ENCODE measurements at places on chromosomes 4 and X.

- no peak for DNase-seq
These were observed 13.0 kb downstream of the RGN start for GRCh38 chrX:47091149-47091775.

DNA sequence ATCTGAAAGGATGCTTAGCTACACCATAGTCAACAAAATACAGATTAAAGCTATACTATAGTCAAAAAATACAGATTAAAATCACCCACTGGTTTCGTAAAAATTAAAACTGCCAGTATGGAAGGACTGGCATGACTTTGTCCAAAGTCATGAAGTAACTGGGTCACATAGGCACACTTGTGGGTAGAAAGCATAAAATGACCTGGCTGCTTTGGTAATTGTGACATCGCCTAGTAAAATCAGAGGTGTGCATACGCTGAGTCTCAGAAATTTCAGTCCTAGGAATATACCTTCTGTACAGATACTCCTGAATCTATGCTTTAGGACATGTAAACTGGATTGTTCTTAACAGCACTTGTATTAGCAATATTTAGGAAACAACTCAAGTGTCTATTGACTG is 28.1 kb downstream of the CLNK start:
- no peak for DNase-seq

- DNase-seq, result no peak
These were observed 319.4 kb downstream of the SH2D1A start for GRCh38 chrX:124665621-124666400.

GRCh38 chrX:460823-461640 is 74.3 kb upstream of the PPP2R3B start:
- DNase-seq, result no peak

GRCh38 chr4:136934601-136935000 is 597.7 kb downstream of the PCDH18 start:
- no peak for DNase-seq

GRCh38 chr4:978957-979701 is 5.8 kb upstream of the DGKQ start:
- DNase-seq, result no peak

DNA sequence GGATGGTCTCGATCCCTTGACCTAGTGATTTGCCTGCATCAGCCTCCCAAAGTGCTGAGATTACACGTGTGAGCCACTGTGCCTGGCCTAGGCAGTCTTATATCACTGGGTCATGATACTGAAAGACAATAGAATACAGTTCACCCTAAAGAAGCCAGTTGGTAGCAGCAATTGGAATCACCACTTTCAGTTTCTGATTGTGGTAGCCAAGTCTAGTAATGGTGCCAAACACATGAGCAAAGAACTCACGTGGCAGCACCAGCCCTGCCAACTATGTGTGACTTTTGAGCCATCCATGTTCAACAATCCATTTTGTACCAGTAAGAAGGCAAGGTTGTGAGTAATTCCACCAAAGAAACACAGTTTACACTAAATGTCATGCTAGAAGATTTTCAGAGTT is 548.4 kb downstream of the KLHL13 start:
- DNase-seq, result no peak

DNA sequence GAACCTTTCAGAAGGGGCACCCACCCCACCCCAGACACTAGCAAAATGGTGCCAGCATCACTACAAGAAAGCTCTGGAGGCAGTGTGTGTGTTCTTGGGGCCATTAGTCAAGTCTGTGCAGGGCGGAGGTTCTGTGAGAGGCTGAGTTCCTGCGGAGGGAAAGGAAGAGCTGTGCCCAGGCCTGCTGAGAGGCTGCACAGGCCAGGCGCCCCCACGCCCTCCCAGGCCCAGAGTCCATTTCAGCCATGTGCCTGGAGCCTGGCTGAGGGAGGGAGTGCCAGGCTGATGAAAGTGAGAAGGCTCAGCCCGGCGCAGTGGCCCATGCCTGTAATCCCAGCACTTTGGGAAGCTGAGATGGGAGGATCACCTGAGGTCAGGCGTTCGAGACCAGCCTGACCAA is 90.0 kb downstream of the DCTD start:
- DNase-seq, result no peak

GRCh38 chr4:131603705-131604104 is 1545.4 kb upstream of the PCDH10 start:
- DNase-seq, result no peak

- no peak for DNase-seq
These were observed 146.0 kb upstream of the CPEB2 start for GRCh38 chr4:14856062-14856933.

- DNase-seq, result no peak
These were observed 62.8 kb upstream of the NLGN4X start for GRCh38 chrX:6291444-6291843.

DNA sequence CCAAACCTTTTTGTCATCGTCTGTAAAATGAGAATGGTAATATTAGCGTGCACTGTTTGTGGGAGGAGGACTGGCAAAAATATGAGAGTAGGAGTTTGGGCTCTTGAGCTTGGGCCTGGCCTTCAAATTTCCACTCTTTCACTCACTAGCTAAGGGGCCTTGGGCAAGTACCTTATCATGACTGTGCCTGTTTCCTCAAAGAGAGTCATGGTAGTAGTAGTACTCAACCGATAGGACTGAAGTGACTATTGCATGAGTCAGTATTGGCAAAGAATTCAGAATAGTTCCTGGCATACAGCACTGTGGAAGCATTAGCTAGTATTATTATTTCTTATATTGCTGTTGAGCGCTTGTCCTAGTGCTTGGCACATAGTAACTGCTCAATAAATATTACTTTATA is 16.0 kb upstream of the RBM3 start:
- no peak for DNase-seq

DNA sequence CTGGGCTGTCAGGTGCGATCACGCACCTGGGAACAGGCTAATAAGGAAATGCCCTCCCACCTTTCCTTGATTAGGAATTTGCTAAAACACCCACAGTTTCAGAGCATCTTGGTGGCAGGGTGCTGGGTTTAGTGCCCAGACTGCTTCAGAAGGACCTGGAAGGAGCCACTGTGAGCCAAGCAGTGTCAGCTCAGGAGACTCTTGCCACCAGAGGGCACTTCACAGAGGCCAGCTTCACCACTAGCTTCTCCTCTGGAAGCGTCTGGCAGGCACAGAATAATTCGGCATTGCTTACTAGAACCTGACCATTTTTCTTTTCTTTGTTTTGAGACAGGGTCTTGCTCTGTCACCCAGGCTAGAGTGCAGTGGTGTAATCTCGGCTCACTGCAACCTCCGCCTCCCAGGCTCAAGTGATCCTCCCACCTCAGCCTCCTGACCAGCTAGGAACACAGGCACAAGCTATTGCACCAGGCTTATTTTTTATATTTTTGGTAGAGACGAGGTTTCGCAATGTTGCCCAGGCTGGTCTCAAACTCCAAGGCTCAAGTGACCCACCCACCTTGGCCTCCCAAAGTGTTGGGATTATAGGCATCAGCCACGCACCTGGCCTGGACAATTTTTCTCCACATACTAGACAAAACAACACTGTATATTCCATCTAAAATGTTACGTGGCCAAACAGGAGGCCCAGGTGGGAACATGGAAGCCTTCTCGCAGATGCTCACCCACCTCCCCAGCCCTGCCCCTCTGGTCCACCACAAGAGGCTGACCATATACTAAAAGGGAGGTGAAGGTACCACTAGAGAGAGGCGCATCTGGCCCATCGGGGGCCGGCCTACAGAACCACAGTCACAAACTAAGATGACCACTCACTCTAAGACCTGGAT is 14.1 kb downstream of the NOP14 start:
- DNase-seq, result peak; percentile 79

DNA sequence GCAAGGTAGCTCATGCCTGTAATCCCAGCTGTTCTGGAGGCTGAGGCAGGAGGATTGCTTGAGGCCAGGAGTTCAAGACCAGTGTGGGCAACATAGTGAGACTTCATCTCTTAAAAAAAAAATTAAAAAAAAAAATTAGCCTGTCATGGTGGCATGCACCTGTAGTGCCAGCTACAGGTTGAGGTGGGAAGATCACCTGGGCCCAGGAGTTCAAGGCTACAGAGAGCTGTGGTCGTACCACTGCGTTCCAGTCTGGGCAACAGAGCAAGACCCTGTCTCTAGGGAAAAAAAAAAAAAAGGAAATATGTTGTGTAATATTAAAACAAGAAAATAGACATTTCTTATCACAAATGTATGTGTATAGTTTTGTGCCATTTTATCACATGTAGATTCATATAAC is 97.8 kb downstream of the LARP1B start:
- no peak for DNase-seq

- DNase-seq, result no peak
These were observed 5.0 kb upstream of the RP2 start for GRCh38 chrX:46831765-46832327.

- DNase-seq, result no peak
These were observed 76.4 kb downstream of the ZFYVE28 start for GRCh38 chr4:2341911-2342652.

- no peak for DNase-seq
These were observed 188.1 kb downstream of the QDPR start for GRCh38 chr4:17323554-17324385.

- DNase-seq, result no peak
These were observed 840.6 kb downstream of the NLGN4X start for GRCh38 chrX:5388087-5388486.

DNA sequence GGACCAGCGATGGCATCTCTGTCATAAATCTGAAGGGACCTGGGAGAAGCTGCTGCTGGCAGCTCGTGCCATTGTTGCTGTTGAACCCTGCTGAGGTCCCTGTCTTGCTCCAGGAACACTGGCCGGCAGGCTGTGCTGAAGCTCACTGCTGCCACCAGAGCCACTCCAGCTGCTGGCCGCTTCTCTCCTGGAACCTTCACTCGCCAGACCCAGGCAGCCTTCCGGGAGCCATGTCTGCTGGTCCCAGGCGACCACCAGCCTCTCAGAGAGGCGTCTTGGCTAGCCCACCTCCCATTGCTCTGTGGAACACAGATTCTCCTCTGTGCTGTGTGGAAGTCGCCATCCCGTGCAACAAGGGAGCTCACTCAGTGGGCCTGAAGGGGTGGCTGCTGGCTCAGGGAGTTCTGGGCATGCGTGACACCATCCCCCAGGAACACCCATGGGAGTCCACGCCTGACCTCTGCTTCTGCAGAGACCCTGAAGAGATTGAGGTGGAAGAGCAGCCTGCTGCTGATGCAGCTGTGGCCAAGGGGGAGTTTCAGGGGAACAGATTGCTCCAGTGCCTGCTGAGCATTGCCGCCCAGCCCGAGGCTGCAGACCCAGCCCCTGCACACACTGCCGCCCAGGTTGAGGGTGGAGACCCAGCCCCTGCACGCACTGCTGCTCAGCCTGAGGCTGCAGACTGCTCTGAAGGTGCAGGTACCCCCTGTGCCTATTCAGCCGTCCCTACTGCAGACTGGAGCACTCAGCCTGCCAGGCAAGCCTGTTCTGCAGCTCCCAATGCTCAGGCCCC is 33.1 kb upstream of the CYP4V2 start:
- no peak for DNase-seq

GRCh38 chrX:154058214-154058997 is 38.7 kb upstream of the IRAK1 start:
- no peak for DNase-seq

- DNase-seq, result peak; percentile 34
These were observed 250 bp downstream of the USP9X start for GRCh38 chrX:41085512-41085877.

DNA sequence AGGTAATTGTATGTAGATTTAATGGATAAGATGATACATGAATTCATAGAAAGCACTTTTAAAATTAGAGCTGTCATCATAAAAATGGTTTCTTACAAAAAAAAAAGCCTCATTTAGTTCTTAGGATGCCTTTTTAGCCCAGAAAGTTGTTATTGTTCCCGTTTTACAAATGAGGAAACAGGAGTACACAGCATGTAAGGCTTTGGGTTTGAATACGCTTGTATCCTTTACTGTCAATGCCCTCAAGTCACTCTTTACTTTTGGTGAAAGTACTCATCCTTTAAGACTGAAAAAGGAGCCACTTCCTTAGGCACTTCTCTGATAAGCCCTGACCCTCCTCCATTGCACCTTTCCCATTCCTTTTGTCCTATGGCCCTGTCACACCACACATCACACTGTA is 4.9 kb downstream of the EREG start:
- no peak for DNase-seq

GRCh38 chr4:123120473-123120872 is 198.1 kb upstream of the NUDT6 start:
- DNase-seq, result no peak

GRCh38 chrX:100700809-100701208 is 31.1 kb downstream of the SYTL4 start:
- no peak for DNase-seq

DNA sequence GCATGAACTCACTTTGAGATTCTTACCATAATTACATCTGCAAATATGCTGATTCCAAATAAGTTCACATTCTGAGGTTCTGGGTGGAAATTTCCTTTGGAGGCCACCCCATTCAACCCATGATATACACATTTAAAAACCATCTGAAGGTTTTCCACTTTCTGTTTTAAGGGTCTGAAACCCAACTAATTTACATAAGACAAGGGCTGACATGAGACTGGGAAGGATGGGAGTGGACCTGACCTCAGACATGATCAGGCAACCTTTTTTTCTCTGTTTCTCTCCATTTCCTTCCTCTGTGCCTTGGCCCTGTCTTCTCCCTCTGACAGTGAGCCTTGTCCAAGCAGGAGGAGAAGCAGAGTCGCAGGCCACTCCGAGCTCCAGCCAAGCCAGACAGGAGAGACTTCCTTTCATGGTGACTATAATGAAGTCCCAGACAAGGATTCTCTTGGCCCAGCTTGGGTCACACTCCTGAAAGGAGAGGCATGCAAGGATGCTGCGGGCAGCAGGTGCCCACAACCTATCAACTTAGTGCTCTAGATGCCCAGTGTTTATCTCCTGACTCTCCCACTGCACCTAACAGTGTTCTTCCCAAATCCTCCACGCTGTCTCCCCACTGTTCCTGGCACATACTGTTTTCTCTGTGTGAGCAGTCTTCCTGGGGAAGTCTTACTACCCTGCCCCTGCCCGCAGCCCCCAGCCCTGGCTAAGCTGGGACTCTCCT is 39.9 kb downstream of the MSX1 start:
- DNase-seq, result no peak

GRCh38 chrX:98263135-98263534 is 1379.4 kb downstream of the RPA4 start:
- DNase-seq, result no peak

GRCh38 chrX:94361241-94361640 is 687.2 kb downstream of the FAM133A start:
- no peak for DNase-seq

DNA sequence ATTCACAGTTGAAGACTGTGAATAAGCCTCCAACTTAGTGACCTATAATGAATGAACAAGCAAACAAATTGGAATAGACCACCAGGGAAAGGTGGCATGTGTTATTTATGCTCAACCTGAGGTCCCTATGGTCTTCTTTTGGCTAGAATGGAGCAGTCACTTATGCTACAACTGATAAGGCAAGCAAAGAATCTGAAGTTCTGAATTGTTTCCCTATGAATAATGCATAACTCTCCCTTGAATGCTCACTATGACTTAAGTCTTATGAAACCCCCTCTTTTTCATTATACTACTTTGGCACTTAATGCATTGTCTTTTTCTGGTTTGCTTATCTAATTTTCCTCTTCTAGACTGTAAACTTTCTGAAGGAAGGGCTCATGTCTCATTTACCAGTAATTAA is 2.6 kb downstream of the GIMD1 start:
- DNase-seq, result no peak
